T-helper 1 cell (primary cell): ENCODE measurements at places on chromosomes 7 and 10.

- DNase-seq = no peak
Observed at GRCh38 chr7:39429421-39429820, 136.8 kb upstream of the YAE1 start.

GRCh38 chr7:48755061-48755555 is 169.2 kb upstream of the CDC14C start:
- DNase-seq = no peak

DNA sequence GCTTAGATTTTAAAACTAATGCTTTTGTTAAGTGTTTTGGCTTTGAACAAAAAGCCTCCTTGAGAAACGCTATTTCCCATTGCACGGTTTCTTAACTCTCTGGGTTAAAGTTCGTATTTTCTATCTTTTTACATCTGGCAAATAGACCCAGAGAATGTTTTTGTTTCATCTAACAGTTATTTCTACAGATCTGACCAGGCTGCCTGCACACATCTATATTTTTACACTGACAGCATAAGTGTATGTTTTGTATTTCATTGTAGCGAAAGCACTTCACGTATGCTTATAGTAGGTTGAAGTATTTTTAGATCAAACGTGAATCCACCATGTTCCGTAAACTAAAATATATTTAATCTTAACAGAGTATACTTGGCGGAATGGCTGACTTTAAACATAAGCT is 477.3 kb downstream of the SDK1 start:
- DNase-seq = no peak

DNA sequence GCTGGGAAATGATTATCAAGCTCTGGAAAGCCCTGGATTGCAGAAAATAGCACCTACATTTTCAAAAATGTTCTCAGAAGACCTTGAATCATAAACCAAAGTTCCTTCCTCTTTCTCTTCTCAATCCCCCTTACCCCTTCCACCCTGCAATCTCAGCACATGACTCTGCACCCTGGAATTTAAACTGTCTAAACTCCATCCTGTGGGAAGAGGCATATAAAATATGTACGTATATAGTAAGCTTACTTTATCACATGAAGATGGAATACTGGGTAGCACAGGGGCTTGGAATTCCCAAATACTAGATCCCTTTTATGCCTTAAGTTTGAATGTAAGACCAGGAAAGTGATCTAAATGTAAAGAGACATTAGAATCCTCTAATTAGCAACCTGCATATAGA is 7.7 kb downstream of the AGMO start:
- no peak for DNase-seq

DNA sequence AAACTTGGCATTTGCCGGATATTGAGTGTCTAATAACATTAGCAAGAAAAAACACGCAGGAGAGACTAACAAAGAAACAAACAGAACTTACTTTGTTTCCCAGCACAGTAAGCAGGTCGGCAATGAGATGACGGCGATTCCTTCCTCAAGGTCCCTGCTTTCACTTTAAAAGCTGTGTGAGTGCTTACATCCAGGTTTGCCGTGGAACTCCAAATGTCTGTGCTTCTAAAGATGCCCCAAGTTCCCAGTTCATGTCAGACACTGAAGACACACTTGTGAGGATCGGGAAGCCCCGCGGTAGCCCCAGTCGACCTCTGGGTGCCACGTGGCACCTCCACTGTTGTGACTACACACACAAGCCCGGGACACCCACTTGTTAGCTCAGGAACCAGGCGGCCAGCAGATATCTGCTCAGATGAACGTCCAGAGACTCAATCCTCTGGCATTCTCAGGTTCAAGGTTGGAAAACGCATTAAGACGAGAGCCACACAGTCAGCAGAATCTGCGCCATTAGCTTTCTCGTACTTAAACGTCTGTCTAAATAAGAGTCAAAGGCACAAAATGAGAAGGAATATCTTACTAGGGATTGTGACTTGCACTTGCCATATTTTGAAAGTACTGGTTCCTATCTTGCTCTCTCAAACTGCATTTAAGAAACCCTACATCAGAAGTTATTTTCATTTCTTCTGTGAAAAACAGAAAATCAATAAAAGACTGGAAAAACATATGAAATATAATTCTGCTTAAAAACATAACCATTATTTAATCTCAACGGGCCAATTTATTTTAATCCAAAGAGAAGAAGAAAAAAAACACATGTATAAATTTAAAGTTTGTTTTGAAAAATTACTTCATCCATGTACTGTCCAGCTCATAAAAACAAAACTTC is 207.6 kb upstream of the KLF14 start:
- DNase-seq = peak; percentile 33

GRCh38 chr7:98399890-98400541 is 874 bp downstream of the BAIAP2L1 start:
- no peak for DNase-seq

- DNase-seq = no peak
Observed at GRCh38 chr7:3245721-3246120, 55.3 kb upstream of the SDK1 start.

GRCh38 chr7:54326592-54327167 is 215.5 kb upstream of the VSTM2A start:
- no peak for DNase-seq

GRCh38 chr10:124348801-124349200 is 69.9 kb downstream of the OAT start:
- no peak for DNase-seq

DNA sequence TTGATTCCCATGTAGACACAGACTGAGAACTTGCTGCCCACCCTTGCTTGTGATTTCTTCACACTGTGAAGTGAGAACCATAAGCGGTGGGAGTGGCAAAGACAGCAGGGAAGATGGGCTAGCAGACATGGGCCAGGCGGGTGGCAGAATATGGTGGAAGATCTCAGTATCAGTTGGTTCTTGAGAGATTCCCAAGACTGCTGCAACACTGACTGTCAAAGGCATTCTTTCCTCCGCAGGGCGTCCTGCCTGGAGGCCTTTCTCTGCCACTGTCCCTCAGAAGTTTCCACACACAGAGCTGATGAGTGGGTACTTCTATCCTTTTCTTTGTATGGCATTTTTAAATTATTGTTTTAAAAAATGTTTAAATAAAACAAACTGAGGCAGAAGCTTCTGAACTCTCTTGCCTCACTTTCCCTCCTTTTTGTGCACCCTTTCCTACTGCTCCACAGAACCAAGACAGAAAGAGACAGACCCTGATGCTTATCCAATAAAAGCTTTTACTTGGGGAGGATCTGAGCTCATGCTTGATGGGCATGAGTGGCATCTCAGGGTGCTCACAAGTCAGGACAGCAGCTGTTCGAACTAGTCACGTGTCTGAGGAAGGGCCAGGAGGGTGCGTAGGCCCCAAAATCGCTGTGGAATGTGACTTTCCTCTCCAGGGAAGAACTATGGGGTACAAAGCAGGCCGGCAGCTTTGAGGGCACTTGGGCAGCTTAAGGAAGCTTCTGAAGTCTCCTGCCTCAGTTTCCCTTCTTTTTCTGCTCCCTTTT is 104.7 kb upstream of the PCGF5 start:
- no peak for DNase-seq

DNA sequence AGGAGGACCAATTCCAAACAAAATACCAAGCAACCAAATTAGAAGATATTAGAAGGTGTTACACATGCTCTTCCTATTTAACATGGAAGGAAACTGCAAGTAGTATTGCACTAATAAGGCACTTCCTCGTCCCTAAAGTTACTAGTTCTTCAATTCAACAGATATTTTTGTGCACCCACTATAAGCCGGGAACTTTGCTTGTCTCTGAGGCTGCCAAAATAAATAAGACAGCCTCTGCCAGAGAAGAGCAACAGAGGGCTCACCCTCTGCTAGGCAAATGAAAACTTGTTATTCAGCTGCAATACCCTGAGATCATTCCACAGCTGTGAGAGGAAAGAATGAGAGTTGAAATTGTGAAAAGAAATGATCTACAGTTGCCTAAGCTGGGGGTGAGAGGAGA is 37.4 kb upstream of the GSAP start:
- DNase-seq = no peak

GRCh38 chr10:58104351-58104751 is 163.3 kb downstream of the IPMK start:
- no peak for DNase-seq

DNA sequence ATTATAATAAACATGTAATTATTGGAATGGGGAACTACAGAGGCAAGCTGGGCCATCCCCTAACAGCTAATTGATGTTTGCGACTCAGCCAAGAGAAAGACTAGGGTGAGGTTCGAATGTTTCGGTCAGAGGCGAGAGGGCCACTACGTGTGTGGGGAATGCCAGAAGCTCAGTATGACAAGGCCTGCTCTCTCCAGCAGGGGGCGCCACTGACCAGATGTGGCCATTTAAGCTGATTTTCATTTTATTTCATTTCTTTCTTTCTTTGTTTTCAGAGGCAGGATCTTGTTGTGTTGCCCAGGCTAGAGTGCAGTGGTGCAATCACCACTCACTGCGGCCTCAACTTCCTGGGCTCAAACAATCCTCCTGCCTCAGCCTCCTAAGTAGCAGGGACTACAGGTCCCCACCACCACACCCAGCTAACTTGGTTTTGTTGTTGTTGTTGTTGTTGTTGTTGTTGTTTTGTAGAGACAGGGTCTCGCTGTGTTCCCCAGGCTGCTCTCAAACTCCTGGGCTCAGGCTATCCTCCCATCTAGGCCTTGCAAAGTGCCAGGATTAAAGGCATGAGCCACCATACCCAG is 38.1 kb downstream of the TMEM130 start:
- no peak for DNase-seq

GRCh38 chr10:116170815-116171250 is 102.2 kb downstream of the GFRA1 start:
- DNase-seq = no peak

DNA sequence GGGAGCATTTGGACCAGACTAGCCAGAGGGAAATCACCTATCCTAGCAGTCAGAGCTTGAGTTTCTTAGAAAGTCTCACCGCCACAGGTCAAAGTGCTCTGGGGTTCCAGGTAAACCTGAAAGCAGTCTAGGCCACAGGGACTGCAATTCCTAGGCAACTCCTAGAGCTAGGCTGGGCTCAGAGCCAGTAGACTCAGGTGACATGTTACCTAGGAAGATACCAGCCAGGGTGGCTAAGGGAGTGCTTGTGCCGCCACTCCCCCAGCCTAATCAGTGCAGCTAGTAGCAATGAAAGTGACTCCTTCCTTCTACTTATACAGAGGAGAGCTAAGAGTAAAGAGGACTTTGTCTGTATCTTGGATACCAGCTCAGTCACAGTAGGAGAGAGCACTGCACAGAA is 348.7 kb upstream of the HPS1 start:
- DNase-seq = no peak

- no peak for DNase-seq
Observed at GRCh38 chr7:157984423-157985163, 603.0 kb downstream of the PTPRN2 start.

DNA sequence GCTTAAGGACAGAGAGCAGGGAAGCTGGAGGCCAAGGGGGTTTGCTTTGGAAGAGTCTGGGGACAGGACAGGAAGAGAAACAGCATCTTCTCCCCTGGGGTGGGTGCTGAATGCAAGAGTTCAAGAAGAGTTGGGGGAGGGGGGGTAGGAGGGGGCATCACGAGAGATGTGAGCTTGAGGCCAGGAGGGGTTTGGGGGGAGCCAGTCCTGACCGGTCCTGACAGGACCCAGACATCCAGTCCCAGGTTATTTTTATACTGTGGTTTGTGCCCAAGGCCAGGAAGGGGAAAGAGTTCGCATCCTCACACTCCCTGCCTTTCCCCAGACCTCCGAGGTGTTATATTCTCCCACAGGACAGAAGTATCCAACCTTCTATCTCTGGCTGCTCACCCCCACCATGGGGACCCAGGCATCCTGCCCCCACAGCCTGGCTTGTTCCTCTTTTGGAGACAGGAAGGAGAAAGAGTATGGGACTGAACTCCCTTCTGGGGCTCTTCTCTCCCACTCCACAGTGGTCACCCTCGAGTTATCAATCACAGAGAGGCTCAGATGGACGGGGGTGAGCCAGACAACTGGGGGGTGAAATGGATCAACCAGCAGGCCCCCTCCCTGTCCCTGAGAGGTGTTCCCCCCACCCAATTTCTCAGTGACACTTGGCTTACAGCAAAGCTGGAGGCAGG is 2.8 kb downstream of the TSC22D4 start:
- DNase-seq = no peak

GRCh38 chr7:83798489-83798888 is 149.6 kb upstream of the SEMA3E start:
- DNase-seq = no peak

- DNase-seq = no peak
Observed at GRCh38 chr10:29618341-29619171, 16.2 kb downstream of the SVIL start.

GRCh38 chr7:8507566-8507965 is 74.2 kb downstream of the NXPH1 start:
- no peak for DNase-seq

GRCh38 chr10:56763090-56763489 is 402.0 kb upstream of the ZWINT start:
- DNase-seq = no peak

DNA sequence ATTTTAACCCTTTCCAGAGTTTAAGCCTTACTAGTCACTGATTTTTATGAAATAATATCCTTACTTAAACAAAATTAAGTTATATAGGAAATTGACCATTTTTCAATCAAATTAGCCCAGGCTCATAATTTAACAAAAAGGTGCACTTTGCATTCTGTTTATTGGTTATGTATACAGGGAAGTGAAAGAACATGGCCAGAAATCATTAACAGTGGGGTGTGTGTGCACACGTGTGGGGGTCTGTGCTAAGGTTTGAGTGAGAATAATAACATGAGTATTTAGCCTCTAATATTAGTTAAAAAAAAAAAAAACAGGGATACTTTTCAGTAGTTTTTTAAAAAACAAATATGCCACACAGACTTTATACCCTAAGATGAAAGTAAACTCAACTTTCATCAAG is 510.5 kb upstream of the PFKP start:
- no peak for DNase-seq

- no peak for DNase-seq
Observed at GRCh38 chr10:8453587-8453986, 399.1 kb downstream of the GATA3 start.

- no peak for DNase-seq
Observed at GRCh38 chr7:10793995-10794775, 179.5 kb upstream of the PHF14 start.

DNA sequence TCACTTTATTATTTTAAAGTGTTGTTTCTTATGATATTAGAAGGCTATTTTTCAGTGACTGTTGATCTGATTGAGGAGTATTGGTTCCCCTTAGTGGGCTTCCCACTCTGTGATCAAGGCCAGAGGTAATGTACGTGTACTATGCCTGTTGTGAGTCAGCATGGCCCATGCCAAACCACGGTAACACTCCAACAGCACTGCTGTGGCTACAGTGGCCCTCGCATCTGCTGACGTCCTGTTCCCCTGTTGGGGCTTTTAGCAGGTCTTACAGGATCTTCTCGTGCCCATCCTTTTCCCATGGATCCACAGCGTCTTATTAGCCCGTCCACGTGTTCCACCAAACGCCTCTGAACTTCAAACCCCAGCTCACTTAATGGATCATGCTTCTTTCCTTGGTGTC is 964.6 kb upstream of the CELF2 start:
- DNase-seq = no peak
